ENCODE measurements at places on chromosomes 5 and 9. TPM values are rescaled to one million over a fixed set of nuclear protein-coding genes. Genes with fewer than 3 reads are reported as not detected.

ACTL7A gene
- not detected for total RNA-seq

GARIN3 gene
- 0.47 TPM for total RNA-seq

- H3K4me3 ChIP-seq = no peak overlapping the region
- peaks cover 52% of the 10 kb centered on the region for H3K27me3 ChIP-seq
- H3K4me1 ChIP-seq = no peaks in the 10 kb centered on the region
- no peak overlapping the region for H3K27ac ChIP-seq
- no peaks in the 10 kb centered on the region for H3K36me3 ChIP-seq
Measured at GRCh38 chr5:148653291-148653835, 964 bp downstream of the HTR4 start.

DNA sequence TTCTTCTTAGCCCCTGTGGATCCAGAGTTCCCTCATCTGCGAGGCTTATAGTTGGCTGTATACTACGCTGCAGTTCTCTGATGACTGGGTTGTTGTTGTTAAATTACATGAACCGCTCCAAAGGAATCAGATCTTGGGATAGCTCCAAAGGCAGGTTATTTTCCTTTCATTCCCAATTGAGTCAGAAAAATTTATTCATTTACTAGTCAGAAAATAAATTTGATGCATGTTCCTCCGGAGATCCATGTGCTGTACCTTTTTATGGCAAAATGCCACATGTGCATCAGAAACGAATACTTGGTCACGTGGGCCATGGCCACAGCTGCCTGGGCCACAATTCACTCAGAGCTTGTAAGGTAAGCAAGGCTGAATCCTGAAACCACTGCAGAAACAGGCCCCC lies 304.0 kb downstream of the NR2F1-AS1 start:
- no peaks in the 10 kb centered on the region for H3K36me3 ChIP-seq
- H3K27ac ChIP-seq = no peak overlapping the region
- no peak overlapping the region for H3K4me3 ChIP-seq

DNA sequence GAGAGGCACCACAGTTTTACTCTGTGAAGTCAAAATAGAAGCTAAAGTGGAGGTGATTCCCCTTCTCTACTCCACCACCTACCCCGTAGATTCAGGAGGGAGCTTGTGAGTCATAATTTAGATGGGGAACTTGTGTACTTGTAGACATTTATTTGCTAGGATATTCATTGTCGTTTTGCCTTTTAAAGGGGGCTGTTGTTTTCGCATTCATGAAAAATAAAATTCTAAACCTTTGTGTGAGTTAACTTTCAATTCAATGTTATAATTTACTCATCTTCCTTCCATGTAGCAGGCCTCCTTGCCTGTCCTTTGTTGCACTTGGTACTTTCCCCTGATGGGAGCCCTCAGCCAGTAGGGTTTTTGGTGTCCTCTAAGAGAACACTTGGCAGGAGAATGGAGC lies 22.0 kb downstream of the SECISBP2 start:
- peaks cover 31% of the 10 kb centered on the region for H3K4me1 ChIP-seq
- DNase-seq = no peak
- no peaks in the 10 kb centered on the region for H3K27me3 ChIP-seq
- H3K4me3 ChIP-seq = no peak overlapping the region
- H3K36me3 ChIP-seq = peaks cover 64% of the 10 kb centered on the region
